Gastroesophageal sphincter (tissue), 4 donors: ENCODE measurements at places on chromosomes 5 and 9. TPM values are rescaled to one million over a fixed set of nuclear protein-coding genes. Genes with fewer than 3 reads are reported as not detected.

The ZNF618 gene
- 3.5 TPM for total RNA-seq

The C9orf153 gene
- total RNA-seq, result not detected

The IRX1 gene
- total RNA-seq, result 2.0 TPM

The CCDC152 gene
- 0.92 TPM for total RNA-seq

The LSM11 gene
- 18.4 TPM for total RNA-seq

The LECT2 gene
- not detected for total RNA-seq

The ZCCHC9 gene
- total RNA-seq, result 21.3 TPM

- H3K4me3 ChIP-seq, result no peak overlapping the region
- no peak overlapping the region for H3K27ac ChIP-seq
- H3K36me3 ChIP-seq, result no peaks in the 10 kb centered on the region
- H3K4me1 ChIP-seq, result no peaks in the 10 kb centered on the region
These were observed 148.3 kb downstream of the RPS23 start for GRCh38 chr5:82129723-82130285.

GRCh38 chr9:133401588-133401987 is 16.2 kb downstream of the REXO4 start:
- H3K27ac ChIP-seq, result no peak overlapping the region
- no peaks in the 10 kb centered on the region for H3K4me1 ChIP-seq
- H3K27me3 ChIP-seq, result peaks cover 5% of the 10 kb centered on the region
- H3K4me3 ChIP-seq, result no peak overlapping the region
- H3K36me3 ChIP-seq, result no peaks in the 10 kb centered on the region

GRCh38 chr5:15074651-15075050 is 203.1 kb upstream of the ANKH start:
- H3K27ac ChIP-seq, result no peak overlapping the region
- H3K4me3 ChIP-seq, result no peak overlapping the region
- no peak for ATAC-seq
- H3K27me3 ChIP-seq, result no peaks in the 10 kb centered on the region

GRCh38 chr9:127783111-127784008 is 2.5 kb upstream of the CDK9 start:
- no peaks in the 10 kb centered on the region for H3K27me3 ChIP-seq
- H3K27ac ChIP-seq, result peak overlapping the region; percentile 97
- H3K4me3 ChIP-seq, result no peak overlapping the region

- no peaks in the 10 kb centered on the region for H3K27me3 ChIP-seq
- no peak for ATAC-seq
- H3K27ac ChIP-seq, result no peak overlapping the region
- no peaks in the 10 kb centered on the region for H3K36me3 ChIP-seq
- H3K4me3 ChIP-seq, result no peak overlapping the region
These were observed 31.8 kb downstream of the SEC61B start for GRCh38 chr9:99253772-99254431.

GRCh38 chr5:112921026-112921832 is 798 bp downstream of the REEP5 start:
- ATAC-seq, result peak; percentile 83
- H3K36me3 ChIP-seq, result peaks cover 31% of the 10 kb centered on the region
- peak overlapping the region; percentile 97 for H3K4me3 ChIP-seq

- H3K36me3 ChIP-seq, result no peaks in the 10 kb centered on the region
- H3K4me3 ChIP-seq, result no peak overlapping the region
- no peak overlapping the region for H3K27ac ChIP-seq
- ATAC-seq, result no peak
- H3K4me1 ChIP-seq, result no peaks in the 10 kb centered on the region
- H3K27me3 ChIP-seq, result no peaks in the 10 kb centered on the region
These were observed 676.4 kb downstream of the PRELID2 start for GRCh38 chr5:145158730-145159129.

DNA sequence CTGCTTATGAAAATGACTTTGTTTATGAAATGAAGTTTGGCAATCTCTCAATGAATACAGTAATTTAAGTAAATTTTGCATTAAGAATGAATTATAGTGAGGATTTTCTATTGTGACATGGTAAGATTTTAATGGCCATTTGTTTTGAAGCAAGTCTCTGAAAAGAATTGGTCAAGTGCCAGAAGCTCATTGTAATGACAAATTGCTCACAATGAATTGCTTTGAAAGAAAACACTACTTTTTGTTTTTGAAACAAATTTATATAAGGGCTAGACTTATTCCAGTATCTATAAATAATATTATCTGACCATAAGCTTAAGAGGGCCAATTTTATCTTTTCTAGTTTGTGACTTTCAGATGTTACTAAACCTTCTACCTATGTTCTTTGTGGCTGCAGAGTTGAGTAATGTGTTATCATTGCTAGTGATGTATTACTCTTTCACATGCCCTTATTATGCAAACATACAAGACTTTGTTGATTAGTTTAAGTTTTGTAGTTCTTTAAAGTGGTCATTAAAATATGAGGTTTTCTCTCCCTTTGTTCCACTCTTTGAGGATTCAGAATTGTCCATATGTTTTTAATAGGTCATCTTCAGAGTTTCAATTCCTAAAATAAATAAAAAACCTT is 93.0 kb upstream of the ZNF608 start:
- no peaks in the 10 kb centered on the region for H3K36me3 ChIP-seq
- ATAC-seq, result no peak
- no peaks in the 10 kb centered on the region for H3K4me1 ChIP-seq
- no peak overlapping the region for H3K27ac ChIP-seq
- no peak overlapping the region for H3K4me3 ChIP-seq
- H3K27me3 ChIP-seq, result no peaks in the 10 kb centered on the region

- ATAC-seq, result no peak
- no peak overlapping the region for H3K4me3 ChIP-seq
- H3K27me3 ChIP-seq, result no peaks in the 10 kb centered on the region
- no peaks in the 10 kb centered on the region for H3K4me1 ChIP-seq
These were observed 178.4 kb downstream of the GOLPH3 start for GRCh38 chr5:31995714-31996113.

DNA sequence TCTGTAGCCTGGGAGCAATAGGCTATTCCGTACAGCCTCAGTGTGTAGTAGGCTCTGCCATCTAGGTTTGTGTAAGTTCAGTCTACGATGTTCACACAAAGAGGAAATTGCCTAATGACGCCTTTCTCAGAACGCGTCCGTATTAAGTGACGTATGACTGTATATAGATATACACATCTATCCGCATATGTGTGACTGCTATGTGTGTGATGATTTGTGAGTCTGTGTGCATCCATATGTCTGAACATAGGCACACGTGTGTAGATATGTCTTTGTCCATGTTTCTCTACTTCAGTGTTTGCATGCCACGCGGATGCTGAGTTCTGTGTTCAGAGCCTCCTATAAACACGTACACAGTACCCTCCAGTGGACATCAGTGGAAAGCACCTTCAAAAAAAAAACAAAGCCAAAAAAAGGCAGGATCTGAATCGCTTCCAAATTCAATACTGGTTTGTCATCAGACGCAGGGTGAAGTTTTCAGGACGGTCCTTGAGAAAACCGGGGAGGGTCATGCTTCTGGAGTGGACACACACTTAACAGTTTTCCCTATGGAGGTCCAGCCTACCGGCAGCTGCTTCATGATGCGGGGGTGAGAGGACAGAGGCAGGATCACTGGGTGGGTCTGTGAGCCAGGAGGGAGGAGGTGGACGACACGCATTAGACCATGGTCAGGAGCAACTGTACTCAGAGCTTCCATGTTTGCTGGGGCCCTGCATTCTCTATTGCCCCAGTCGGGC is 29.5 kb upstream of the ALDH1B1 start:
- ATAC-seq, result peak; percentile 59
- H3K4me3 ChIP-seq, result no peak overlapping the region
- H3K27me3 ChIP-seq, result no peaks in the 10 kb centered on the region
- peaks cover 27% of the 10 kb centered on the region for H3K4me1 ChIP-seq

GRCh38 chr9:114867327-114867726 is 61.5 kb upstream of the TNFSF15 start:
- ATAC-seq, result no peak
- H3K4me1 ChIP-seq, result no peaks in the 10 kb centered on the region
- no peak overlapping the region for H3K4me3 ChIP-seq
- H3K27me3 ChIP-seq, result no peaks in the 10 kb centered on the region

- no peaks in the 10 kb centered on the region for H3K36me3 ChIP-seq
- no peaks in the 10 kb centered on the region for H3K4me1 ChIP-seq
- no peaks in the 10 kb centered on the region for H3K27me3 ChIP-seq
- H3K4me3 ChIP-seq, result no peak overlapping the region
These were observed 239.0 kb downstream of the PJA2 start for GRCh38 chr5:109170629-109171350.

DNA sequence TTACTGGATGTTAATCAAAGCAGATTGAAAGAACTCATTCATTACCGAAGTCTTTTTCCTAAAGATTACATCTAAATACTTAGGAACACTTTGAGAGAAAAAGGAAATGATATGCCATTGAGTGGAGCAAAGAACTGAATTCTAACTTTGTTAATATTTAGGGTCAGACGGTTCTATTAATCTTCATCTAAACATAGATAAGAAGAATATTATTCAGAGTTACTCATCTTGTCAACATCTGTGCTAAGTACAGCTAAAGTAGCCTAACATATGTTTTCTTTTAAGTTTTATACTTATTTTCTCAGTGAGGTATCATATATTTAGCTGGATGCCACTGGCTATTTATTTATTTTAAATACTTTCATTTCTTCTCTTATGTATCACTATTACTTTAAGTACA is 1763.7 kb downstream of the EFNA5 start:
- no peak overlapping the region for H3K27ac ChIP-seq
- no peaks in the 10 kb centered on the region for H3K36me3 ChIP-seq
- H3K4me1 ChIP-seq, result no peaks in the 10 kb centered on the region
- no peak overlapping the region for H3K4me3 ChIP-seq
- ATAC-seq, result no peak

- peaks cover 10% of the 10 kb centered on the region for H3K36me3 ChIP-seq
- H3K4me1 ChIP-seq, result no peaks in the 10 kb centered on the region
These were observed 57.7 kb downstream of the GPBP1 start for GRCh38 chr5:57231607-57232006.

GRCh38 chr5:122170620-122171019 is 41.3 kb downstream of the ZNF474 start:
- no peak overlapping the region for H3K4me3 ChIP-seq
- no peaks in the 10 kb centered on the region for H3K36me3 ChIP-seq
- H3K27me3 ChIP-seq, result no peaks in the 10 kb centered on the region
- no peak overlapping the region for H3K27ac ChIP-seq

DNA sequence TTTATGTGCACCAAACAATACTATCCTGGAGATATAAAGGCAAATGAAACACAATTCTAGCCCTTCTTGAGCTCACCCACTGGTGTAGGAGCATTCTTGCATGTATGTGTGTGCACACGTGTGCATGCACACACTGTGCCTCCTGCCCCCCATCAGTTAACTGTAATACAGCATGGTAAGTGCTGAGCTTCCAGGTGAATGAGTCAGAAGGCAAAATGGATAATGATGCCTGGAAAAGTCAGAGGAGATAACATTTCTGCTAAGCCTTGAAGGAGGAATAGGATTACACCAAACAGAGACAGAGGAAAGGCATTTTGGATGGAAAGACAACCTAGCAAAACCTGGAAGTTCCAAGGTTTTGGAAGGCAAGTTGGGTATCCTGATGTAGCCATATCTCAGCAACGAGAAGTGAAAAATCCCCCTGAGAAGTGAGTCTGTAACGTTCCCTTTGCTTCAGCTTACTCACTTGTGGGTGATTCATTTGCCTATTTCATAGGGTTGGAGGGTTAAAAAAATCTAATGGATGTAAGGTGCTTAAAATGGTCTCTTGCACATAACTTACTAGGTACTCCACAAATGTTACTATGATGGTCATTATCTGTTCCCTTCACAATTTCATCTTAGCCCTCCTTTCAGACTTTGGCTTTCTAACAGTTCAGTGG is 101.4 kb upstream of the STC2 start:
- H3K4me3 ChIP-seq, result no peak overlapping the region
- H3K27ac ChIP-seq, result no peak overlapping the region
- H3K36me3 ChIP-seq, result no peaks in the 10 kb centered on the region
- H3K27me3 ChIP-seq, result no peaks in the 10 kb centered on the region

- no peaks in the 10 kb centered on the region for H3K36me3 ChIP-seq
- ATAC-seq, result no peak
These were observed 96.2 kb upstream of the NMUR2 start for GRCh38 chr5:152501294-152501693.

DNA sequence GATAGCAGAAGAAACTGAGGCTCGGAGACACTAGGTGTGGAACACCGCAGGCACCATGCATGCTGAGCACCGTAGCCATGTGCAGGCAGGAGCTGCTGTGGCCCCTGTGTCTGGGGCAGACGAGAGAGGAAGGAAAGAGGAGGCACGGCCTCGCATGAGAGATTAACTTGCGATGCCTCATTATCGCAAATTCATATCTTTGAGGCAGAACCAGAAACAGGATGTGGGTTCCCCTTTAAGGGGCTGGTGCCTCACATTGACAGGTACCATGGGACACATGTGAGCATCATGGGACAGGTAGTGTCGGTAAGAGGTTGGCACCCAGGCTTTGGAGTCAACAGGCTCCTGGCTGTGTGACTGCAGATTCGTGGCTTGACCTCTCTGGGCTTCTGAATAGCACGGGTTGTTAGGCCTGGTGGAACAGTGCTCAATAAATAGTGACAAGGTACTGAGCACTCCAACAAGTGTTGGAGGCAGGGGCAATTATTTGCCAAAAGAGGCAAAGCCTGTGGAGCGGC is 40.8 kb downstream of the NAIF1 start:
- H3K4me1 ChIP-seq, result no peaks in the 10 kb centered on the region
- no peak for ATAC-seq
- no peaks in the 10 kb centered on the region for H3K36me3 ChIP-seq
- H3K4me3 ChIP-seq, result no peak overlapping the region

DNA sequence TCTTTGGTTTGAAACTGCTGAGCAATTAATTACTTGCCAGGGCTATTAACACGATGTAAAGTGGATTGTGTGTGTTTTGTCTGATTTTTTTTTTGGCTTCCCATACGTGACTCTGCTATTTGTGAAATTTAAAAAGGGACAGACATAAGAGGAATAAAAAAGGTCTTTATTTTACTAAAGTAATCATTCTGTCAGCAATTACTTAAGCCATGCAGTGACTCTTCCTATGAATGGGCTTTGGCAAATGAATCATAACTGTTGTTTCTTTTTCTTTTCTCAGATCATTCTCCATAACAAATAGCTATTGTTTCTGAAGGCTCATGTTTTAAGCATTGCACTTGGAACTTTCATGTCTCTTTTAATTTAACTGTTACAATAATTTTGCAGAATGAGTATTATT is 461.3 kb upstream of the RORB start:
- H3K4me3 ChIP-seq, result no peak overlapping the region
- H3K27ac ChIP-seq, result no peak overlapping the region
- no peaks in the 10 kb centered on the region for H3K36me3 ChIP-seq
- H3K4me1 ChIP-seq, result no peaks in the 10 kb centered on the region
- no peak for ATAC-seq

GRCh38 chr5:60435808-60436207 is 264.2 kb downstream of the DEPDC1B start:
- no peak overlapping the region for H3K27ac ChIP-seq
- ATAC-seq, result no peak
- H3K36me3 ChIP-seq, result no peaks in the 10 kb centered on the region
- H3K27me3 ChIP-seq, result no peaks in the 10 kb centered on the region
- peaks cover 16% of the 10 kb centered on the region for H3K4me1 ChIP-seq

GRCh38 chr5:135027697-135028615 is 6.1 kb downstream of the PITX1 start:
- no peak for ATAC-seq
- peaks cover 14% of the 10 kb centered on the region for H3K36me3 ChIP-seq
- H3K4me1 ChIP-seq, result peaks cover 63% of the 10 kb centered on the region
- H3K27ac ChIP-seq, result no peak overlapping the region

- no peak for ATAC-seq
- H3K36me3 ChIP-seq, result no peaks in the 10 kb centered on the region
- no peaks in the 10 kb centered on the region for H3K27me3 ChIP-seq
- no peak overlapping the region for H3K4me3 ChIP-seq
- H3K4me1 ChIP-seq, result no peaks in the 10 kb centered on the region
These were observed 314.1 kb upstream of the ATP10B start for GRCh38 chr5:161165998-161166660.
